ENCODE measurements at places on chromosomes 1 and 21.

GRCh38 chr1:32525053-32525452 lies 14.2 kb upstream of the ZBTB8A start:
- no peak for DNase-seq

DNA sequence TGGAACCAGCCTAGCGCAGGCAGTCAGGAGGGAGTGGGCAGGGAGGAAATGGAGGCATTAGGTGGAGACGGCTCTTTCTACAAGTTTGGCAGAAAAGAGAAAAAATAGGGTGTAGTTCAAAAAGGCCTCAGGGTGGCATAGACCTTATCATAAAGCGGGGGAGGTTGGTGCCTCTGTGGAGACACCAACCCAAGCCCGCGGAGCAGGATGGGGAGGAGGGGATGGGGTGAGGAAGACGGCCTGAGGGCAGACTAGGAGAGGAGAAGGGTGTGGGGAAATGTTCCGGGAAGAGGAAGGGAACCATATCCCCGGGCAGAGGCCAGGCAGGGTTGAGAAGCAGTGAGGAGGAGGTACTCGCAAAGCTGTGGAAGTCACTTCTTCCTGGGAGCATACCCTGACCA lies 17.4 kb upstream of the SHE start:
- no peak for DNase-seq

GRCh38 chr1:20411196-20411980 lies 74.6 kb downstream of the CAMK2N1 start:
- no peak for DNase-seq

- no peak for DNase-seq
Measured at GRCh38 chr21:44544566-44544965, 4.6 kb upstream of the KRTAP10-1 start.

GRCh38 chr1:186875896-186876835 lies 47.4 kb downstream of the PLA2G4A start:
- DNase-seq = no peak

- no peak for DNase-seq
Measured at GRCh38 chr21:20302084-20302483, 696.1 kb upstream of the NCAM2 start.

DNA sequence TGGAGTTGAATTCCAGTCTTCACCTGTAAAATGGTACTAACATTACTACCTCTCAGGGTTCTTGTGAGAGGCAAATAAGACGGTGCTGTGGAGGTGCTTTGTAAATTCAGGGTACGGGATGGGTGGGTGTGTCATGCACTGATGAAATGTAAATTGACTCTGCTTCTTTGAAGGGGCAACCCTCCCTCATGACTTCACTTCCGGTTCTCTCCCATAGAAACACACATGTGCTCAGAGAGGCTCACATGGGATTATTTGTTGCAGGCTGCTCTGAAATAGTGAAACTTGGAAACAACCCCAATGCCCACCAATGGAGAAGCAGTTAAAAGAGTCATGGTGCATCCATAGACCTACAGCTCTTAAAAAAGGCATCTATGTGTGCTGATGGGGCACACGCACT lies 44.9 kb upstream of the SCMH1 start:
- DNase-seq = no peak

DNA sequence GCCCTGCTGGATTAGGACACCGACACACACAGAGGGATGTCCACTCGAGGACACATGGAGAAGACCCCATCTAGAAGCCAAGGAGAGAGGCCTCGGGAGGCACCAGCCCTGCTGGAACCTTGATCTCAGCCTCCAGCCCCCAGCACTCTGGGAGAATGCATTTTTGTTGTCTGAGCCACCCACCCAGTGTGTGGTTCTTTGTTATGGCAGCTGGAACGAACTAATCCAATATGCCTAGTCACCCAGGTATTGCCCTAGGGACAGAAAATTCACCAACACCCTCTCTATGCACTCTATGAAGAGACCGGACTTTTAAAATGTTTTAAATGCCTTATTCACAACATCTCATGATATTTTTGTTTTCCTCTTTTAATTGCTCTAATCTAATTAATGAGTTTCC lies 117.4 kb downstream of the CRYAA start:
- no peak for DNase-seq

GRCh38 chr1:161982507-161982895 lies 41.2 kb downstream of the OLFML2B start:
- no peak for DNase-seq

GRCh38 chr1:156372265-156372586 lies 3.2 kb downstream of the RHBG start:
- DNase-seq = no peak

DNA sequence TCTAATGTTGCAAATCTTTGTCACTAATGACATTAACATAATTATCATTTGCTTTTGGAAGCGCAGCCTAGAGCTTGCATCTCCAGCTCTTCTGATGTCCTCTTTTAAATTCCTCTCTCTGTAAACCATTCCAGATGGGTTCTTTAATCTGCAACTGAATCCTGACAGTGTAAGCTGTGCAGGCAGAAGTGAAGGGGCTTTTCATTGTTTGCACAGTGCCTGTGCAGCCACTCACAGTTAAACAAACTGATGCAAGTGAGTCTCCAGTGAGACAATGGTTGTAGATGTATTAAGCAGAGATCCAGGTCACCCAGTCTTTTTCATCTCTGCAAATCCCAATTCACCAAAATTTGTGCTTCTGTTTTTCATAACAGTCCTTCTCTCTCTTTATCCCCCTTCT lies 22.5 kb upstream of the FCRL5 start:
- no peak for DNase-seq

DNA sequence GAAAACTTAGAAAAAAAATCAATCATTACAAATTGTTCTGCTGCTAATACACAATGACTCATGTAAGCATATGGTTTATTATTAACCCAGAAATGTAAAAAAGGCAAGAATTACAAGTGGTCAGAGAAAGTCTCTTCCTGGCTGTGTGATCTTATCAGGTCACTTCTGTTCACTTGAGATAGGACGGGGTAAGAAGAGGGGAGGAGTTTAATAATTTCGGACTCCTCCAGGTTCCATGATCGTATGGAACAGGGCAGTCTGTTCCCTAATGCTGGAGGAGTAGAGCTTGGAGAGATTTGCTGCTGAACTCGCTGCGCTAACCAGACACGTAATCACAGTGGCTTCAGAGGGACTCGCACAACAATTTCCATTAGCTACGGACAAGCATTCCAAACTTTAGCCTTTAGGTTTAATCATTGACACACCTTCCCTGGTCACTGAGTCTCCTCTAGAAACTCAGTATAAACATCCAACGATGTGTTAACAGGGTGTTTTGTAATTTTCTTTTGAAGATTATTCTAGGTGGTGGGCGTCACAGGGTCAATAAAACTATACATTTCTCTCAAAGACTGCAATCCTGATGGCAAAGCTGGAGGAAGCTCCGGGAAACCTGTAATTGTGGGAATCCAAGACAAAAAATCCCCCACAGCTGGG lies 1.3 kb downstream of the CRYZ start:
- DNase-seq = no peak

GRCh38 chr1:83641796-83642443 lies 357.0 kb downstream of the TTLL7 start:
- no peak for DNase-seq

DNA sequence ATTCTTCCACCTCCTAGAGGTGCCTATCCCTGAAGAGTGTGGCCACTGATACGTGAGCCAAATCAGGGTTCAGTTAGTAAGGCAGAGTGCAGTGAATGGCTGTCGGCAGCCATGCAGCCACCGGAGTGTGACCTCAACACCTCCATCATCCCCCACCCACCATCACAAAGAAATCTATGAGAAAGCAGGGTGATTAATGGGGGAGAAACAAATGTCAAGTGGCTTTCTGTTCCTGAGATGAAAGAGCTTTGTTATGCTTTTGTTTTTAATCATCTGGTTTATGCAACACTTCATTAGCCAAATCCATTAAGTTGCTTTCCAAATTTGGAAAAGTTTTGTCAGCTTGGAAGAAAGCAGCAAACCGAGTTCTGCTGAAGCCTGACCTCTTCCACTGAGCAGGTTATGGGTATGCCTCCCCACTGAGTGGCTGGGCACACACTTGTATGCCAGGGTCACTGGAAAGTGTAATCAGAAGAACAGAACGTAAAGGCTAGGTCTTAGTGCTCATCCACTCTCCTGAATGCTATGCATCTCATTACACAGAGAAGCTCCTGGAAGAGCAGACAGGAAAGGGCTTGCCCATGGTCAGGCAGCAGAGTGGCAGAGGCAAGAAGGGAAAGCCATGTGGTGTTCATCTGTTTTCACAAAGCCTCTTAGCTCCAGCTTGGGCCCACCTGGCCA lies 57.1 kb upstream of the ATP1B1 start:
- no peak for DNase-seq

DNA sequence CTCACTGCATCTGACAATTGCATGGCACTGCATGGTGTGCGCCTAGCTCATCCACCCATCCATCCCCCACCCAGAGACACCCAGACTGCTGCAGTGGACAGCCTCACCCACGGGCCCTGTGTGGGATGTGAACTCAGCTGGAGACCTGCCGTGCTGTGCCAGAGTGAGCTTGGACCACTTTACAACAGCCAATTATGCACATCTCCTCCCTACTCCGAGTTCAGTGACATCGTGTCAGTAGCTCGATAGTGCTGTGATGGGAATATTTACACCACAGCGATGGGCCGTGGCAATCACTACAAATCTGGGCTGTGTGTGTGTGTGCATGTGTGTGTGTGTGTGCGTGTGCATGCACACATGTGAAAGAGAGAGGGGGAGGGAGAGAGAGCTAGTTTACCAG lies 42.5 kb downstream of the TMEM51 start:
- DNase-seq = no peak

- DNase-seq = no peak
Measured at GRCh38 chr1:215128504-215128903, 46.0 kb downstream of the KCNK2 start.

DNA sequence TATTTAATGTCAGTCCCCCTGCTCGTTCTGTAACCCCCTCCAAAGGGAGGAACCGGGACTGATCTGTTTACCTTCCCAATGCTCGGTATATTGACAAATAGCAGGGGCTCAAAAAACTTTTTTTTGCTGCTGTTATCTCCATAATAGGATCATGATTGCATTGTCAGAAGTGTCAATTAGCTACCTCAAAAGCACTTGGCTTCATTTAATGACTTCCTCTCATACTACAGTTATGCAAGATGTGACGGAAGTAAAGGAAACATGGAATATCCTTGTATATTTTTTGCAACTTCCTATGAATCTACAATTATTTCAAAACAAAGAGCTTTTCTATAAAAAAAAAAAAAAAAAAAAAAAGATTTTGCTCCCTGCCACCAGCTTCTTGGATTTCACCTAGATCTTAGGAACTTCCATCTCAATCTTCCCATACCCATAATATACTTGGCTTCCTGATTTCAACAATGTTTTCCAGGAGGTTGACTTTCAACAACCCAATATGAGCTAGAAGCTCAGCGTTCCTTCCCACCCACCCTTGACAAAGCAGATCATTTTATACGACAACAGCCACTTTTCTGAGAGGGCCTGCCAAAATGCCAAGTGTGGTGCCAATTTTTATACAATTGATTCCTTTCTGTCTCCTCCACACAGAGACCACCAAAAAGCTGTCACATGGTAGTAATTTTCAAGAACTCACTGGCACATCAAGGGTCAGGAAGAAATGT lies 71.7 kb downstream of the SETD4 start:
- no peak for DNase-seq

DNA sequence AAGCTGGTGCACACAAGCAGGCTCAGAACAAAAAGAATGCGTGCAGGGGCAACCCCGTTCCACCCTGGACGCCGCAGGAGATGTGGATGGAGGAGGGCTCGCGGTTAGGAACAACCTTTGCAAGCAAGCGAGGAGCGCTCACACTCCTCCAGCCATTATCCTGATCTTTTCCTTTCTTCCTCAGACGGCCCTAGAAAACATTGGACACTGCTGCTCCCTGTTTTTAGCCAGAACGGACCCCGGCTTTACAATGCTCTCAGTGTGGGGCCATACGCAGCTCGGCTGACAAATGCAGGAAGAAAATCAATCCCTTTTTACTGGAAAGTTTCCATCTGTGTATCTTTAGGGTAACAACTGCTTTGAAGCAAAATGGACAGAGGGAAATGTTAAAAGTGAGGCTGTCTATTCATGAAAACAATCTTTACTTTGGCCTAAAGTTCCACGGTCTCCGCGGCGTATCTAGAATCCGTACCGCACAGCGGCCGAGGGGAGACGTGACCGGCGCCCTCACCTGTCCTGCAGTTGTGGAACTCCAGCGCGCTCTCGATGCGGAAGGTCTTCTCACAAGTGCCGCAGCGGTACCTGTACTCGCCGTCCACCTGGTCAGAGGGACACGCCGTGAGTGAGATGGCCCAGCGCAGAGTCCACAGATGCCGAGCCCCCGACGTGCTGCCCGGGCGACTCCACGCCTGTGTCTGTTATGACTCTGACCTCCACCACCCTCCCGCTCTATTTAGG lies 44.0 kb downstream of the PRDM15 start:
- no peak for DNase-seq

GRCh38 chr1:1275836-1276235 lies 2.2 kb upstream of the UBE2J2 start:
- no peak for DNase-seq

- no peak for DNase-seq
Measured at GRCh38 chr1:152220166-152221163, 3.5 kb downstream of the HRNR start.

DNA sequence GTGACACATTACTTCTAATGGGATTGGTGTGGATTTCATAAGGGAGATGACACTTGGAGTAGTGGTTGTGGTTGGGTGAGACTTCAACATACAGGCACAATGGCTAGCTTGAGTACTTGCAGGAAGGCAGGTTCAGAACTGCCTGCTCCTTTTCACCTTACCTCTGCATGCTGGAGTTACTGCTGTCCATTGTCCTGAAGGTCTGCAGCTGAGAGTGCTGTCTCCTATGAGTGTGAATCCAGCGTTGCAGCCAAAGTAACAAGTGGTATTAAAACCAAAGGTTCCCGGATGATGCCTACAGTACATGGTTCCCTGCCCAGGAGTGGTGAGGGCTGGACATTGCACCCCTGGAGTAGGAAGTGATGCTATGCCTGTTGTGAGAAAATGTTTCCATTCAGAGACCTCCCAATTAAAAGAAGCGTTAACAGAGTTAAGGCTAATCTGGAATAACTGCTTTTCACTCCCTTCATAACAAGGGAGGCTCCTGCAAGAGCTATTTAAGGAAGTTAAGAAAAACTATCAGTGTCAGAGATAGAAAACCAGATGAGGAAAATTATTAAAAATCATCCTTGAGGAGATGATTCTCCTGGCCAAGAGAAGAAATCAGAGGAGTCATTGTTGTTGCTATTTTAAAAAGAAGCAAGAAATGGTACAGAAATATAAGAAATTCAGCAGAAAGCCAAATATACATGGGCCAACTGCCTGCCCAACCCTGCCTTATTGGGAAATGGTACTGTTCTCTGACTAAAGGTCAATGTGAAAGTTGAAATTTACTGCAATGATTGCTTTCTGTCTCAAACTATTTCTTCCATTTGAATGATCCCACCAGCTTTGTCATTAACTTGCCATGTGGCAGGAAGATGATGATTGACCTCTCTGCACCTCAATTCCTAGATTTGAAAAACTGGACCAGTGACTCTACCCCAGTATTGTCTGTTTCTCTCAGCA lies 9.8 kb upstream of the F5 start:
- no peak for DNase-seq

DNA sequence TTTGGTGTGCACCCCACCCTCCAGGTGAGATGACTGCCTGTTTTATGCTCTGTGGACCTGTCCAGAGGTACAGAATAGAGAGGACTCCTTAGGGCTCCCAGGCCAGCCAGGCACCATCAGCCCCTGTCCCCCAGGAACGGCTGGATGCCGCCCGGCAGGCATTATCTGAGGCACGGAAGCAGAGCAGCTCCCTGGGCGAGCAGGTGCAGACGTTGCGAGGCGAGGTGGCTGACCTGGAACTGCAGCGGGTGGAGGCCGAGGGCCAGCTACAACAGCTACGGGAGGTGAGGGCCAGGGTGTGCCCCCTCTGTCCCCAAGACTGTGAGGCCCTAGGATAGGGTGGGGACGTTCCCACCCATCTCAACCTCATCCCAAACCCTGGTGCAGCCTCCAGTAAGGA lies 10.8 kb downstream of the MFAP2 start:
- no peak for DNase-seq
